ENCODE measurements at places on chromosomes 3 and 15. TPM values are rescaled to one million over a fixed set of nuclear protein-coding genes. Genes with fewer than 3 reads are reported as not detected.

NOX5 gene
- not detected for total RNA-seq

IL12A gene
- total RNA-seq, result 3.1 TPM

- H3K27ac ChIP-seq, result peak overlapping the region; percentile 92
- H3K4me3 ChIP-seq, result peak overlapping the region; percentile 72
- peaks cover 11% of the 10 kb centered on the region for H3K4me1 ChIP-seq
- no peaks in the 10 kb centered on the region for H3K27me3 ChIP-seq
Observed at GRCh38 chr3:25663347-25663868, 1.3 kb downstream of the TOP2B start.

DNA sequence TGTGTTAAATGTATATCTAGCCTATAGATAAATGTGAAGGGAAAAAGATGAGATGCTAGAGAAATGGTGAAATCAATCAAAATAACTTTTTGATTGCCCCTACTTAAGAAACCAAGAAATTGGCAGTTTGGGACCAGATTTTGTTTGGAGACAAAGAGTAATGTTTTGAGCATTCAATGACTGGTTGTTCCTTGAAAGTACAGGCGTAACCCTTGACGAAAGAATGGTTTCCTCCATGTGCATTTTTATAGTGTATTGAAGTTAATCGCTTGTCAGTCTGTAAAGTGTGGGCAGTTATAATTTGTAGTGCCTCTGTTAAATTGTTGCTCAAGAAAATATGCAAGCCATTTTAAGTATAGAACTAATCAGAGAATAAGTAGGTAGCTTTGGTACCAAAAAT, 1.2 kb downstream of the KIF23 start:
- DNase-seq, result no peak
- peaks cover 14% of the 10 kb centered on the region for H3K4me1 ChIP-seq
- H3K27me3 ChIP-seq, result no peaks in the 10 kb centered on the region
- peak overlapping the region; percentile 92 for H3K4me3 ChIP-seq

DNA sequence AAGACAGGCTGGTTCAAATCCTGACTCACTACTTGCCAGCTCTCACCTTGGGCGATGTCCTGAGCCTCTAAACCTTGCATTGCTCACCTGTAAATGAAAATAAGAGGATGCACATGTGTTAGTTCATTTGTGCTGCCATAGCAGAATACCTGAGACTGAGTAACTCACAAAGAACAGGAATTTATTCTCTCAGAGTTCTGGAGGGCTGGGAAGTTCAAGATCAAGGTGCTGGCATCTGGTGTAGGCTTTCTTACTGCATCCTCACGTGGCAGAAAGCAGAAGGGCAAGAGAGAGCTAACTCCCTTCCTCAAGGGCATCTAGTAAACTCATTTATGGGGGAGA, 222.7 kb downstream of the MTHFS start:
- H3K27me3 ChIP-seq, result no peaks in the 10 kb centered on the region
- H3K4me3 ChIP-seq, result no peak overlapping the region
- peak overlapping the region; percentile 79 for H3K27ac ChIP-seq
- H3K36me3 ChIP-seq, result no peaks in the 10 kb centered on the region
- no peak for DNase-seq
- peaks cover 8% of the 10 kb centered on the region for H3K4me1 ChIP-seq

DNA sequence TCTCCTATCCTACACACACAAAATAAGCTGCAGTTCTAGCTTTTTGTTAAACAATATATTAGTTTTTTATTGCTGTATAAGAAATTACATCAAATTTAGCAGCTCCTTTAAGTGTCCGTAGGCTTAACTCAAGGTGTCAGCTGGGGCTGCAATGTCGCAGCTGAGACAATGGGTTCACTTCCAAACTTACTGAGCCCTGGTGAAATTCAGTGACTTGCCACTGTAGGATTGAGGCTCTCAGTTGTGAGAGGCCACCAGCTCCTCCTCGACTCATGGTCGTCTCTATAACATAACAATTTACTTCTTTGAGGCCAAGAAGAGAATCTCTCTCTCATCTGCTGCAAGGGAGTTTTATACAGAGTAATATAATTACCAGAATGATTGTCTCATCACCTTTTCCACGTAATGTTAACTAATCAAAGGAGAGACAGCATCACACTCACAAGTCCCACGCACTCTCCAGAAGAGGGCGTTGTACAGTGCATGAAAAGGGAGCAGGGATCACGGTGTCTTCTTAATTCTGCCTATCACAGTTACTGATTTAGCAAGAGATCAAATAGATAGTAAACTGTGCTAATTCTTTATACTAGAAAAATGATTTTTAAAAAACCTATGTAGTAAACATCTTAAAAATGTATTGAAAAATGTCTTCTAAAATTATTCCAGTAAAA, 735.6 kb upstream of the GBE1 start:
- no peaks in the 10 kb centered on the region for H3K27me3 ChIP-seq
- no peaks in the 10 kb centered on the region for H3K4me1 ChIP-seq
- no peak for DNase-seq
- no peak overlapping the region for H3K4me3 ChIP-seq

DNA sequence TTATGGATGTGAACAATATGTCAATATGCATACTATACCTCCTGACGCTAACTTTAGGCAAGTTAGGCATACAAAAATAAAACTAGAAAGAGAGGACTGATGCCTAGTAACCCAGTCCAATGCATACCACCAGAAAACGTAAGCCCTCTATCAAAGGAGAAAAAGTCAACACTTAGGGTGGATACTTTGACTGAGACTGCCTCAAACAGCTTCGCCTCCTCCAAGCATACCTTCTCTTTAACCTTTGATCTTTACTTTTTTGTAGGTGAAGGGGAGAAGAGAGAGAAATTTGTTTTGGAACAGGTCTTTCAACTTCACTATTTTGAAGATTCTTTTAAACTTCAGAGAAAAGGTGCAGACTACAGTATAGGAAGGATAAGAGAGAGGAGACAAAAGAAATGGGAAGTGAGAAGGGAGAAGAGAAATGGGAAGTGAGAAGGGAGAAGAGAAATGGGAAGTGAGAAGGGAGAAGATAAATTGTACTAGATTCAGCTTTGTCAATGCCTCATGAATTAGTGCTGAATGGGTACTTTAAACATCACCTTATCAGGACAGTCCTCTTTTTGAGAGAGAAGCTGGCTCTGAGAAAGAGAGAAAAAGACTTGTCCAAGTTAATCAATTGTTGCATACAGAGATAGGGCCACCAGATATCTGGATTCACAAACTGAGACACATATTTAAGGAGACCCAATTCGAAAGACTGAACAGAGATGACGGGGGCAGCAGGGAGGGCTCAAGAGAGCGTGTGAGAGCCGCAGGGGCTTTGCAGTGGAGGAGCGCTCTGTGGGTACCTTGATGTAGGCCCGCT, 1.0 kb downstream of the P3H2 start:
- peak overlapping the region; percentile 63 for H3K4me3 ChIP-seq
- H3K4me1 ChIP-seq, result peaks cover 4% of the 10 kb centered on the region
- H3K27me3 ChIP-seq, result peaks cover 3% of the 10 kb centered on the region
- H3K36me3 ChIP-seq, result no peaks in the 10 kb centered on the region

- H3K27ac ChIP-seq, result no peak overlapping the region
- DNase-seq, result no peak
- H3K36me3 ChIP-seq, result no peaks in the 10 kb centered on the region
- no peaks in the 10 kb centered on the region for H3K4me1 ChIP-seq
- H3K4me3 ChIP-seq, result no peak overlapping the region
Observed at GRCh38 chr3:168574455-168575158, 478.9 kb upstream of the GOLIM4 start.

DNA sequence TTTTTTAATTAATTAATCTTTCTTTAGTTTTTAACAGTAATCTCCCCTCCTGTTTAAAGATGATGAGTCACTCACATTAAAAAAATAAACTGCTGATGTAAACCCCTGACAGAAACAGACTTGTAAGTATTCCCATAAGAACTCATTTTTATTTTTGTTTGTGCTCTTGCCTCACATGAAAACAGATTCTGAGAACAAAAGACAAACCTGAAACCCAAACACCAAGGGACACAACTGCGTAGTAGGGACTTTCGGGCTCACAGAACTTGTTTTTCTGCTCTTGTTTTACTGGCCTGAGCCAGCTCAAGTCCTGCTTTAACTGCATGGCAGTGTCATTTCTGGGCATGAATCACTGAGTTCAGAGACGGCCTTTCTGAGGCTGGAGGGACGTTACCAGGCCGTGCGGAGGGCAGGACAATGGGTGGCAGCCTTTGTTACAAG, 600.8 kb downstream of the FOXP1 start:
- H3K27ac ChIP-seq, result peak overlapping the region; percentile 48
- no peaks in the 10 kb centered on the region for H3K36me3 ChIP-seq
- peak; percentile 37 for DNase-seq
- no peak overlapping the region for H3K4me3 ChIP-seq

GRCh38 chr3:141979050-141979671, 102.7 kb downstream of the ATP1B3 start:
- no peaks in the 10 kb centered on the region for H3K27me3 ChIP-seq
- H3K36me3 ChIP-seq, result peaks cover 4% of the 10 kb centered on the region
- no peak overlapping the region for H3K27ac ChIP-seq
- no peak for DNase-seq

- H3K4me1 ChIP-seq, result peaks cover 8% of the 10 kb centered on the region
- no peak overlapping the region for H3K4me3 ChIP-seq
- H3K36me3 ChIP-seq, result no peaks in the 10 kb centered on the region
- H3K27me3 ChIP-seq, result no peaks in the 10 kb centered on the region
- H3K27ac ChIP-seq, result no peak overlapping the region
Observed at GRCh38 chr3:194072691-194073279, 63.2 kb upstream of the HES1 start.

DNA sequence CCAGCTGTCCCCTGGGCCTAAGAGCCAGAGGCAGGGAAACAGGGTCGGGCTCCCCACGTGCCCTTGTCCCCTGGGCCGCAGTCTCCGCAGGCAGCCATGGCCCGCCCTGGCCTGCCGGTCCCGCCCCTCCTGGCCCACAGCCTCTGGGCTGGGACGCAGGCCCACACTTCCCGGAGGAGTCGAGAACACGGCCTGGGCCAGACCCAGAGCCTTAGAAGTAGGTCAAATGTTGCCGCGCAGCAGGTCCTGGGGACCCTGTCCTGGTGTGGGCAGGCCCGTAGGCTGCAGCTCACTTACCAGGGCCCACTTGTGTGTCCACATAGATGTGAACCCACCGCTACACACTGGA, 4.3 kb upstream of the MYL3 start:
- H3K4me3 ChIP-seq, result no peak overlapping the region
- no peak for DNase-seq
- H3K36me3 ChIP-seq, result no peaks in the 10 kb centered on the region
- no peaks in the 10 kb centered on the region for H3K27me3 ChIP-seq
- no peak overlapping the region for H3K27ac ChIP-seq

GRCh38 chr3:188472336-188472735, 318.4 kb downstream of the LPP start:
- DNase-seq, result no peak
- no peaks in the 10 kb centered on the region for H3K4me1 ChIP-seq
- no peaks in the 10 kb centered on the region for H3K27me3 ChIP-seq
- no peak overlapping the region for H3K27ac ChIP-seq

DNA sequence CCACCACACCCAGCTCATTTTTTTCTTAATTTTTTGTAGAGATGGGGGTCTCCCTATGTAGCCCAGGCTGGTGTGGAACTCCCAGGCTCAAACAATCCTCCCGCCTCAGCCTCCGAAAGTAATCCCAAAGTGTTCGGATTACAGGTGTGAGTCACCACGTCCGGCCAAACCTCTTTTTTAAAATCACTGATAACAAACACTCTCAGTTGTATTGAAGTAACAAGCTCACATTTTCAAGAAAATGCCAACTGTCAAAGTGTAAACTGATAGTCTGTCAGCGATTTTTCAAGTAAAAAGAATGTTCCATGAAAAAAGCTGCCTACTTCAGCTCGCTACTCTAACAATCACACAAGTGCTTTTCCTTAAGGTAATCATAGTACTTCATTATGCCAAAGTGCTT, 33.4 kb downstream of the UBXN7 start:
- no peaks in the 10 kb centered on the region for H3K27me3 ChIP-seq
- H3K27ac ChIP-seq, result no peak overlapping the region
- H3K4me3 ChIP-seq, result no peak overlapping the region
- no peak for DNase-seq
- peaks cover 41% of the 10 kb centered on the region for H3K36me3 ChIP-seq

GRCh38 chr3:104992676-104993075, 374.0 kb upstream of the ALCAM start:
- H3K27me3 ChIP-seq, result no peaks in the 10 kb centered on the region
- no peaks in the 10 kb centered on the region for H3K4me1 ChIP-seq
- H3K4me3 ChIP-seq, result no peak overlapping the region
- H3K27ac ChIP-seq, result no peak overlapping the region

All from GM12878 (cell line).